Daoy (cell line): ENCODE measurements at places on chromosomes 5 and 9.

DNA sequence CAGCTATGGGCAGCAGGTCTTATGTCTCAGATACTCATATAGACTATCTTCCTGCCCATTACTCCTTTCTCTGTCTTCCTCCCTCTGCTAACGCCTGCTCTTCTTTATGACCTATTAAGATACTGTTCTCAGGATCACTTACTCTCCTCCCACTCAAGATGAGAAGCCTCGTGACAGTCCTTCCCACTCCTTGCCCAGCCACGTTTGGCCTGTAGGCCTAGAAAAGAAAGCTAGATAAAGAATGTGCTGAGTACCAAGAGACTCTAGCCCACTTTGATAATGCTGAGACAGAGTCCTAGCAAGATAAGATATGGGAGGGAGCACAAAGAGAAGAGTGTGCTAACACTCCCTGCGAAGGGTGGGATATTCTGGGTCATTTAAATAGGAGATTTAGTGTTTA is 6.8 kb upstream of the DENND4C start:
- no peak for DNase-seq

DNA sequence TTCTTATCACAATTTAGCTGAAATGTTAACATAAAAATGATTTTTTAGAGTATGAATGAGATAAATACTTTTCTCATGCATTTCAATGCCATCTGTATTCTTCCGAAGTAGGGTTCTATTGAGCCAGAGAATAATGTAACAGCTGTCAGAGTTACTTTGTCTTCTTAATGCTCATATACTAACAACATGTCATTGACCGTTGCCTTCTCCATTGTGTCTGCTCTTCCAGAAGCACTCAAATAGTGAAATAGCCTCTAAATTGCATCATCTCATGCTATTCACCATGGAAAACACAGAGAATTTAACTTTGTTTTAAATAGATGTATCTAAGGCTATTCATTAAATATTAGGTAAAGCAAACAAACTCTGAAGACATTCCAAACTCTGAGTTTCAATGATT is 1875.9 kb upstream of the CDH9 start:
- no peak for DNase-seq

- DNase-seq = no peak
Measured at GRCh38 chr5:159202151-159202550, 7.2 kb downstream of the RNF145 start.

DNA sequence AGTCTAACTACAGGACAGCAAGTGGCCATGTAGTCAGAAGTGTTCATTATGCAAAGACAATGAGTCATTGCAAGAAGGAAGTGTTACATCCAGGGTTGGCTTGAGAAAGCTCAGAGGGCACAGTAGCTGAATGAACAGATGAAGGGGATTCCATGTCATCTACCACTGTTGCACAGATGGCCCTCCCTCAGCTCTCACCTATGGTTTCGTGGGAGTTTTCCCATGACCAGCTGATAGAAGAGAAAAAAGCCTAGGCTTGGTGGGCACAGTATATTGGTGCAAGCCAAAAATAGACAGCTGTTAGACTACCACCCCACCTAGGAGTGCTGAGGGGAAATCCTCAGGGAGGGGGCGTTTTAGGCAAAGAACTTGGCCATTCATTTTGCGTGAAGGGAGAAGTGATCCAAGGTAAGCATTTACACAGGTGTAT is 217.0 kb downstream of the DMRT2 start:
- DNase-seq = peak; percentile 27

GRCh38 chr5:132464156-132464939 is 26.2 kb downstream of the IRF1 start:
- DNase-seq = peak; percentile 47

DNA sequence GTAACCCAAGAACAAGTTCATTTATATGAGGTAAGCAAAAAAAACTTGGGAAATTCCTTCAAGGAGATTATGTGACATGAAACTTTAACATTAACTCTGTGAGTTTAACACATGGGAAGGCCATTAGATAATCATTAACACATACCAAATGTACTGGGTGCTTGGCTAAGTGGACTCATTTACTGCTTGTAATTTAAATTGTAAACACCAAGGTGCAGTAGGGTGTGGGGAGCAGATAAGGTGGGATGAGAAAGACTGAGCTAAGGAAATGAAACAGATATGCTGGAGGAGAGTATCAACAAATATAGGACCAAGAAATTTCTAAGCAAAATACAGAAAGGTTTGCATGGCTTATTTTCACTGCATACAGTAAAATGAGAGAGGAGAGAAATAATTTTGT is 2384.8 kb upstream of the ACO1 start:
- no peak for DNase-seq

GRCh38 chr5:122454541-122454940 is 142.5 kb downstream of the SNCAIP start:
- no peak for DNase-seq

GRCh38 chr5:94481059-94481458 is 137.3 kb downstream of the KIAA0825 start:
- DNase-seq = no peak

- DNase-seq = no peak
Measured at GRCh38 chr5:59322058-59322457, 571.5 kb downstream of the PDE4D start.

DNA sequence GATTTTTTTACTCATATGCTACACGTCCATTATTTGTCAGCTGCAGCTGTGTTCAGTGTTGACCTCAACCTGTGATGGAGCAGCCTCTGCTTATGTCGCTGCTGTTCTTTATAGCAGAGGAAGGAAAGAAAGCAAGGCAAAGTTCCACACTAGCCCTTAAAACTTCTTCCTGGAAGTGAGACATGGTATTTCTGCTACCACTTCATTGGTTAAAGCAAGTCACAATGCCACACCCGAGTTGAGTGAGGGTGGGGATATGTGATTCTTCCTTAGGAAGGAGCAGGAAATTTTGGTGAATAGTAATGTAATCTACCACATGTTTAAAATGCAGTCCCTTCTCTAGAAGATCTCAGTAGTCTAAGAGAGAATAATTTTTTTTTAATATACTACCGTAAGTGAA is 224.8 kb upstream of the DMRT1 start:
- no peak for DNase-seq

DNA sequence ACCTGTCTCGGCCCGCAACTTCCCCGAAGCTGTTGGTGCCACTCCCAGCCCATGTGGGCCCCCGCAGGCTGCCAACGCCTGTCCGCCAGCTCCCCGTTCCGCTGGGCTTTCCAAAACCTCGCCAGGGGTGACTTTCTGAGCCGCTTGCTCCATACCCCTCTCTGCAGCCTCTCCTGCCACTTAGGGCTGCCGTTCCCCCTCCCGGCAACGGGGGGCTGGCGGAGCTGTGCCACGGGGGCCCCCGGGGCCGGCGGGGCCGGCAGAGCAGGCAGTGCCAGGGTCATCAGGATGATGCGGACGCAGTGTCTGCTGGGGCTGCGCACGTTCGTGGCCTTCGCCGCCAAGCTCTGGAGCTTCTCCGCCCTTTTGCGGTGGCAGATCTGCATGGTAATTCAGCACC is 40.8 kb downstream of the FCHO2 start:
- DNase-seq = no peak

DNA sequence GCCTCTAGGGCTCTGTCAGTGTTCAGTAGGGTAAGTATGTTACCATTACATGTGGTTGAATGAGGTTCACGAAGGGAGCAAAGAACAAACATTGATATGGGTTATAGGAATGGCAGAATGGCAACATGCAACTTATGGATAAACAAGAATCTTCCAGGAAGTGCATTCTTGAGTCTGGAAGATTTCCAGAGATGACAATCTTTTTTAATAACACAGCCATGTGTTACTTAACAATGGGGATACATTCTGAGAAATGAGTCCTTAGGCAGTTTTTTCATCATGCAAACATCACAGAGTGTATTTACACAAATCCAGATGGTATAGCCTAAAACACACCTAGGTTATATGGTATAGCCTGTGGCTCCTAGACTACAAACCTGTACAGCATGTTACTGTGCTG is 9.1 kb upstream of the SLC28A3 start:
- no peak for DNase-seq

- DNase-seq = no peak
Measured at GRCh38 chr5:100803397-100803796, 99.7 kb downstream of the ST8SIA4 start.

DNA sequence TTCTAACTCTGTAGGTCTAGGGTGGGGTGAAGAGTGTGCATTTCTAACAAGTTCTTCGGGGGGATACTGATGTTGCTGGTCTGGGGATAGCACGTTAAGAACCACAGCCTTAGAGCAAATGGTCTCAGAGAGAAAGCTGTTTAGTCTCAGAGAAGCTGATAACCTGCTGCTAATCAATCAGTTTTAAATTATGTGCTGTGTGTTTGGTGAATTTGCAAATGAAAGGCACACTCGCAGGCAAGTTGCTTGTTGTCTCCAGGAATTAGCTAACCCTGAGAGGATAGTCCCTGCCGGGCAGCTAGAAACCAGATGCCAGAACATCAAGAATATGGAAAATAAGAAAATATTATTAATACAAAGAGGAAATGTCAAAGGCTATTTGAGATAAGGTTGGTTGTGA is 79.2 kb downstream of the DMRT2 start:
- no peak for DNase-seq

DNA sequence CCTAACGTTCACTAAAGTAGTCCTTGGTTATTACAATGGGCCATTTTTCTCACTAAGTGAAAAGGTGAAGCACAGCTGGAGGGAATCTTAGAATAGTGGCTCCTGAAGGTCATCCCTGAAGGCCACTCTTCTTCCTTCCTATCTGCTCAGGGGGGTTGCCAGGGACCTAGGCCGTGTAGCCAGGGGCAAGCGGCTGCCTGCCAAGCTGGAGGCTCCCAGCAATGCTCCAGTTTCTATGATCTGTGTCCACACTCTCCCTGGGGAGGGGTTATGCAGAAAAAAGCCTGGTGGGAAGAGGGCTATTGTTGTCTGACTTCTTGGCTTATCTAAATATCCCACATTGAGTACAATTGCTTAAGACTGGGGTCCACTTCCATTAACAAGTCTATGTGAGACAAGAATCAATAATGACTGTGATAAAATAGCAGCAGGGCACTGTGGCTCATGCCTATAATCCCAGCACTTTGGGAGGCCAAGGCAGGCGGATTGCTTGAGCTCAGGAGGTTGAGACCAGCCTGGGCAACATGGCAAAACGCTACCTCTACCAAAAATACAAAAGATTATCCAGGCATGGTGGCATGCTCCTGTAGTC is 3.8 kb downstream of the NMRK1 start:
- DNase-seq = no peak

GRCh38 chr5:142722146-142722545 is 36.3 kb upstream of the FGF1 start:
- DNase-seq = no peak

- peak; percentile 73 for DNase-seq
Measured at GRCh38 chr9:98867429-98868168, 60.1 kb downstream of the GALNT12 start.

GRCh38 chr5:71954329-71954728 is 152.9 kb upstream of the MAP1B start:
- DNase-seq = no peak

GRCh38 chr9:131304676-131305355 is 15.3 kb downstream of the PLPP7 start:
- no peak for DNase-seq

DNA sequence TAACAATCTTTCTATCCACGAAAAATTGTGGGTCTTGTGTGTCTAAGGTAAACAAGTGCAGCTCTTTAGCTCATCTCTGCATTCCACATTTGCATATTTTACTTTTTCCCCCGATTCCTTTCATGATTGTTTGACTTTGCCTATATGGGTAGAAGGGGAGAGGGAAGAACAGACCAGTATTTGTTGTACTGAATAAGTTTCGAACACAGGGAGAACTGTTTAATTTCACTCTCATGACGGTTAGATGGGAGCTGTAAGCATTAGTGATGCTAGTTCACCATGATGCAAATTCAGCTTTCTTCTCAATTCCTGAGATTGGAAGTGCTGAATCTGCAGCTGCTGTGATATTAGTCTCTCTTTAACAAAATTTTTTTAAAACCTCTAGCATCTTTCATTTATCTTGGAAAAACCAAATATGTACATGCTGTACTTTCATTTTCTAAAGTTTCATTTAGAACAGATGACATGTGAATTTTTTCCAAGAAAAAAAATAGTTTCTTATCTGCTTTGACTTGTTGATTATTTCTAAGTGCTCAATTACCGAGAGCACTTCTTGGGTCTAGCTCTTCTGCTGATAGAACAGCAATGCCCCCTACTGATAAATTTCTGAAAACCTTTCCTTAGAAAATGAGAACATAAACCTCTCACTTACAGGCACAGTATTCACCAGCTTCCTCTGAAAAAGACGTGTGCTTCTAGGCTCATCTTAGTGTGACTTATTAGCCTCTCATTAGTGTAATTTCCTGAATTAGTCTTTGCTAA is 149.5 kb downstream of the BAAT start:
- DNase-seq = no peak

- DNase-seq = no peak
Measured at GRCh38 chr5:11121885-11122284, 360.9 kb upstream of the DAP start.

GRCh38 chr9:131008909-131009618 is at the start of gene LAMC3:
LAMC3 (plus strand) TSS chr9:131009174; CDS start chr9:131009215, 41 bp downstream.
- peak; percentile 63 for DNase-seq

- DNase-seq = no peak
Measured at GRCh38 chr5:138273834-138274188, 610 bp downstream of the GFRA3 start.

DNA sequence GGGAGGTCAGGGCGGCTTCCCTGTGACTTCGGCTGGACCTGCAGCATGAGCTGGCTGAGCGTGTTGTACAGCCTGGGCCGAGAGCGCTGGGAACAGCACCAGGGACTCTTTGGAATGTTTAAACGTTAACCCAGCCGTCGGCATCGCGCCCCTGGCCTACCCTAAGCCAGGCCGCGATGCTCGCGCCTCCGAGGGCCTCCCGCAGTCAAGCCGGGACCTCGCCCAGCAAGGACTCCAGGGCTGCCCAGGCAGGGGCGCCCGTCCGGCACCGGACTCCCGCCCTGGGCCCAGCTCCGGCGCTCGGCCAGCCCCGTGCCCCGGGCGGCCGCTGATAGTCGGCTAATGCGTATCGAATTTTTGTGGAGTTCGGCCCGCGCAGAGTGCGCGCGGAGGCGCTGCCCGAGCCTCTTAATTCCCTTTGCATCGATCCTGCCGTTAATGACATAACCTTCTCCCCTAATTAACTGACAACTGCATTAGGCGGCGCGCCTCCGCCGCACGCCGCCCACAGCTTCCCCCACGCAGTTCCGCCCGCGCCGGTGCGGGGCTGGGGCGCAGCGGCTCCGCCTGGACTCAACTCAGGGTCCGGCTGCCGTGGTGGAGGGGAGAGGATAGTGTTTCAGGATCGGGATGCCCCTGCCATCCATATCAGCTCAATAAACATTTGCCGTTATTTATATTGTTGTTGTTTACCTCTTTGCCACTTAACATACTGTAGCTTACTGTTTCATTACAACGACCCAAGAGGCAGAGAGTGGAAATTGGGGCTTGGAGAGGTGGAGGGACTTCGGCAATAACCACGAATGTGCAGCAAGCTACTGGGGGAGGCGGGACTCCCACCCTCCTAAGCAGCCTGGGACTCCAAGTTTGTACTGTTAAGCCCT is 28.8 kb upstream of the CDC23 start:
- DNase-seq = peak; percentile 28
